Pons (tissue), 1 donor: ENCODE measurements at places on chromosomes 3 and 15.
A peak's percentile ranks its signal among the peaks of the same experiment; 100 is the strongest.

DNA sequence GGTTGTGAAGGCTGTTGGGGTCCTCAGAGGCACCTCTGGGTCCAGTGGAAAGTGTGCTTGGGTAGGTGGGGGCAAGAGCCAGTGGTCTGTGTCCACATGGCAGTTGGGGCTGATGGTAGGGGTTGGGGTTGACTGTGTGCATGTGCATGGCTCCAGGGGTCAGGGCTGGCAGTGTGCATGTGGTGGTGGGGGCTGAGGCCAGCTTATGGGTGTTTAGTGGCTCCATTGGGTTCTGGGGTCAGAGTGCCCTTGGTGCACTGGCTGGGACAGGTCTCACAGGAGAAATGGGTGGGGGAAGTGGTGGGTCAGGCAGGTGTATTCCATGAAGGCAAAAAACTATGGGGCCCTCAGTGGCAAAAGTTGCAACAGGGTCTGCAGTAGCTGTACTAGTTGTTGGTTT is 97.9 kb downstream of the EDEM1 start:
- DNase-seq: no peak

GRCh38 chr15:44545913-44546802 is 9.2 kb downstream of the EIF3J start:
- DNase-seq: no peak

DNA sequence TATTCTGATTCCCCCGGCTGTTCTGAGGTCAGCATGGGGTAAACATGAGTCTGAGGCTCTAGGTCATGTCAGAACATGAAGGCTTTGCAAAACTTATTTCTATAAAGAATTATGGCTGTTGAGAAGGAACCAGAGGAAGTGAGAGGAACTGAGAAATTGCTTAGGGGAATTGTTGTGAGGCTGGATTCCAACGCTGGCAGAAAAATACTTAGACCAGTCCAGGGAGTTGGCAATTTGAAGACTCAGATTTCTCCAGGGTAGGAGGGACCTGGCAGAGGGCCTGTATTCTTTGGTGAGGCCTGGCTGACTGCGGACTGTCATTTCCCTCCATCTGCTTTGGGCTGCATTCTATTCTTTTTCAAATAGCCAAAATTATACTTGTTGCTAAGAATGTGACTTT is 155.5 kb downstream of the PLD1 start:
- peak; percentile 57 for DNase-seq

DNA sequence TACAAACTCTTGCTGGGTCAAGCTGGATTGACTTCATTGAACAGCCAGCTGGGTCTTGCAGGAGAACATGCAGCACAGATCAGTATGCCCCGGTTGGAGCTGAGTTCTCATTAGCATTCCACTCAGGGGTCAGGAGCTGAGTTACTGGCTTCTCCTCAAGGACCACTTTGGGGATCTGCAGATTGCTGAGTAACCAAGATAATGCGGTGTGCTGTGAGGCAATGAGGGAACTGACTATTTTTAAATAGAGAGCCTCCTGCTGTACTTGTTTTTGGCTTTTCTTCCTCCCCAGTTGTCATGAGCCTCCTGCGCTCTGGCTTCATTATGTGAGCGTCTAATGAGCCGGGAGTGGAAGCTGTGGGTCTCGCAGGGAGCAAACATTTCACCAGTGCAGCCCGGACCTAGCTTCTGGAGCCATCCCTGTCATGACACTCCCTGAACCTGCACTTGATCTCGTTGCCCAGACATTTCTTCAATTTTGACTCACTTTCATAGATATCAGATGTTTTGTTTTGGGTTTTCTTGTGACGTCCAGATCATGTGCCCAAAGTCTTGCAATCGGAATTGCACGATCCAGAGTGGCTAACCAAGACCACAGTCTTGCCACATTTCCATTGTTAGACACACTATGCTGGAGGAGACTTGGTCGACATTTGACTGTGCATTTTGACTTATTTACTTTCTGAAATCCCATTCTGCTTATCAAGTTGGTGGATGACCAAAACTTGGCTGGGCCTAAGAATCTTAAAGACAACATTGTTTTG is 327.2 kb downstream of the LRTM1 start:
- peak; percentile 32 for DNase-seq

- DNase-seq: no peak
These were observed 465.0 kb downstream of the EPHB1 start for GRCh38 chr3:135260025-135260424.

DNA sequence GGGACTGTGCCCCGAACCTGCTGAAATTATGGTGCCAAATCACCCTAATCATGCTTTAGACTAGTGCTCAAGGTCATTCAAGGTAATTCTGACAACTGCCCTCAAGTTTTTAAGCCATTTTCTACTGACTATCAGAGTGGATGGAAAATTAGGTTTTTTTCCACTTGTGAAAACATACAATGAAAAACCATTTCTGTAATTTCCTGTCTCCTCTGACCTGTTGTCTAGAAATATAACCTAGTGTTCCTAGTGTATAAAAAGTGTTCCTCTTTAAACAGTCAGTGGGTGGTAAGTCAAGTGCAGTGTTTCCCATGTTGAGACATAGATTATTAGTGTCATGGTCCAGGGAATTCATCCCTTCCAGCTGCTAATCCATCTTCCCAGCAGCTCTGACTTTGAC is 232.8 kb upstream of the UMPS start:
- DNase-seq: no peak

GRCh38 chr3:141485641-141486495 is 959 bp upstream of the RASA2 start:
- DNase-seq: peak; percentile 31
